ENCODE measurements at places on chromosomes 11 and 22. TPM values are rescaled to one million over a fixed set of nuclear protein-coding genes. Genes with fewer than 3 reads are reported as not detected.
A peak's percentile ranks its signal among the peaks of the same experiment; 100 is the strongest.

MOGAT2 gene
- not detected for total RNA-seq

DERL3 gene
- 0.50 TPM for total RNA-seq

MS4A12 gene
- total RNA-seq = not detected

ALG9 gene
- 26.5 TPM for total RNA-seq

- DNase-seq = no peak
Observed at GRCh38 chr11:108944471-108945178, 279.8 kb downstream of the DDX10 start.

GRCh38 chr11:6650980-6651379 is 4.6 kb downstream of the DCHS1 start:
- DNase-seq = peak; percentile 58

- no peak for DNase-seq
Observed at GRCh38 chr11:1479006-1479677, 7.4 kb downstream of the MOB2 start.
